Caco-2 (cell line): ENCODE measurements at places on chromosomes 7 and 10. TPM values are rescaled to one million over a fixed set of nuclear protein-coding genes. Genes with fewer than 3 reads are reported as not detected.
A peak's percentile ranks its signal among the peaks of the same experiment; 100 is the strongest.

DNA sequence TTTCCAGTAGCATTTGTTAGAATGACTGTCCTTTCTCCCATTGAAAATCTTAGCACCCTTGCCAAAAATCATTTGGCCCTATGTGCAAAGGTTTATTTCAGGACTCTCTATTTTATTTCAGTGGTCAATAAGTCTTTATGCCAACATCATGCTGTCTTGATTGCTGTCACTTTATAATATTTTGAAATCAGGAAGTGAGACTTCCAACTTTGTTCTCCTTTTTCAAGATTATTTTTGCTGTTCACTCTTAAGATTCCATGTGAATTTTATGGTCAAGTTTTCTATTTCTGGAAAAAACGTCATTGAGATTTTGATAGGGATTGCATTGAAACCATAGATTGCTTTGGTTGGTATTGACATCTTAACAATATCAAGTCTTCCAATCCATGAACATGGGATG lies 65.1 kb downstream of the PAXIP1 start:
- H3K4me3 ChIP-seq: no peak overlapping the region
- H3K27me3 ChIP-seq: no peaks in the 10 kb centered on the region
- H3K4me1 ChIP-seq: no peaks in the 10 kb centered on the region

DNA sequence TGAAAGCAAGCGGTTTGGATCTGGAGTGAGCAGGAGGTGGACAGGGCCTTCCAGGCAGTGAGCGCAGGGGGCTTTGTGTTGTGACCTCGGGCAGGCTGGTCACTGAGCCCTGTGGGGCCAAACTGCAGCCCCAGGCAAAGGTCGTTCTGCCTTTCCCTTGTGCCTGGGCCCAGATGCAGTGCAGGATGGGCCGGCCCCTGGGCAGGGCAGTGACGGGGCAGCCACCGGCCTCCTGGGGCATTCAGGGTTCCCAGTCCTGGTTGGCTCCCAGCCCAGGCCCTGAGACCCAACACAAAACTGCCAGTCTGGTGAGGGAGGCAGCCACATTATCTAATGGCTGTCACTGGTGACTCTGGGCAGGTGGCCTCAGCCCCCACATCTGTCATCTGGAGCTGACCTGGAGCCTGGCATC lies 7.1 kb downstream of the ARPC1B start:
- DNase-seq: no peak
- H3K27ac ChIP-seq: no peak overlapping the region
- peaks cover 3% of the 10 kb centered on the region; the same call in 1 of the 2 replicates for H3K4me1 ChIP-seq
- H3K36me3 ChIP-seq: no peaks in the 10 kb centered on the region; the same call in 1 of the 2 replicates
- H3K27me3 ChIP-seq: no peaks in the 10 kb centered on the region

DNA sequence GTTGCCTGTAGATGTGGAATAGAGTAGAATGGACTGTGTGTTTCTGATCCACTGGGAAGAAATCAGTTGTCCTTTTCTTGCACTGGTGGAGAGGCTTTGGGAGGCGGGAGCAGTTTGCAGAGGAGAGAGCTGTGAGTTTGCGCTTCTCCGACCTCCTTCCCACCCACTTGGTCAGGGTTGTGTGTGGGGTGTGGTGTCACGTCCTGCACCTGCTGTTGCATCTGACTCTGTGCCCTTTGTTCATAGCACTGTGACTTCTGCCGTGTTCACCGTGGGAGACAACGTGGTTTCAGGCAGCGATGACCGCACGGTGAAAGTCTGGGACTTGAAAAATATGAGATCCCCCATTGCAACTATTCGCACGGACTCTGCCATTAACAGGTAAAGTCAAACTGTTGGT lies 67.8 kb downstream of the WDR37 start:
- H3K27ac ChIP-seq: no peak overlapping the region
- H3K27me3 ChIP-seq: no peaks in the 10 kb centered on the region
- H3K4me1 ChIP-seq: no peaks in the 10 kb centered on the region
- H3K4me3 ChIP-seq: no peak overlapping the region
- DNase-seq: no peak

DNA sequence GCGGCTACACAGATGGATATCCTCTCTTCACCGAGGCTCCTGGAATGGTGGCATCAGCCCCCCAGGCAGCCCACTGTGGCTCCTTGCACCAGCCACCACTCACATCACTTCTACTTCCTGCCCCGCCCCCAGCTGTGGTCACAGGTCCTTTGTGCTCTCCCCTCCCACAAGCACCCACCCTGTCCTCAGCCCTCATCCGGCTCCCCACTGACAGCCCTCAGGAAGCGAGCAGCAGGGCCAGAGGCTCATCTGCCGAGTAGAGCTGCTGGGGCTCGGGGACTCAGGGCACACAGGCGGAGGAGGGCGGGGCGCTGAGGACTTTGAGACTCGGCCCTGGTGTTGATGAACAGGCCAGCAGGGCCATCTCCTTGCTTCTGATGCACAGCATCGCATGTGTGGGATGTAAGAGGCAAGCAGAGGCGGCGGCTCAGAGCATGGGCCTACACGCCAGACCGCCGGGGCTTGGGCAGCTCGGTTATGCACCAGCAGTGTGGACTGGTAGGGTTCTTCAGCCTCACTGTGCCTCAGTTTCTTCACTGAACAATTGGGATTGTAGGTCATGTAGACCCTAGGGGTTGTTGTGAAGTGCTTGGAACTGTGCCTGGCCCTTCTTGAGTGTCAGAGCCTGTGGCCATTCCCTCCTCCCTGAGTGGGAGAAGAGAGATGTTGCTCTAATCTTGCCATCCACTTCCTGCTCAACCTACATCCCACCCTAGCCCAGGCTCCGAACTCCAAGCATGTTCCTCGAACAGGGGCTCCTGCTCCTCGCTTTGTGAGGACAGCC lies at the start of gene PRF1:
PRF1 (minus strand) TSS at position 77 of the 784 bp plus-strand sequence. CDS start 1,839 bp downstream, outside the sequence.
- DNase-seq: no peak
- H3K27ac ChIP-seq: no peak within 1 kb of the TSS
- no peaks in the 10 kb centered on the region for H3K36me3 ChIP-seq

ELN gene
- not detected in 2 replicates for total RNA-seq

OR2A12 gene
- not detected in 2 replicates for total RNA-seq

TMEM273 gene
- not detected in 2 replicates for total RNA-seq

GRCh38 chr10:66877361-66877760 lies 48.5 kb upstream of the LRRTM3 start:
- H3K4me1 ChIP-seq: no peaks in the 10 kb centered on the region
- no peak for DNase-seq
- no peaks in the 10 kb centered on the region for H3K36me3 ChIP-seq
- H3K27ac ChIP-seq: no peak overlapping the region

- DNase-seq: no peak
- H3K36me3 ChIP-seq: no peaks in the 10 kb centered on the region
- H3K4me1 ChIP-seq: peaks cover 25% of the 10 kb centered on the region
Measured at GRCh38 chr10:76117949-76118348, 686.5 kb downstream of the LRMDA start.

GJD4 gene
- 0.18 TPM in 1 of 2 replicates, not detected in the other for total RNA-seq

HOXA7 gene
- 19.7 and 19.9 TPM in 2 replicates for total RNA-seq

- DNase-seq: no peak
- no peaks in the 10 kb centered on the region for H3K27me3 ChIP-seq
- H3K27ac ChIP-seq: no peak overlapping the region
- no peaks in the 10 kb centered on the region for H3K36me3 ChIP-seq
- H3K4me3 ChIP-seq: no peak overlapping the region
- H3K4me1 ChIP-seq: no peaks in the 10 kb centered on the region
Measured at GRCh38 chr7:120320218-120320961, 47.4 kb downstream of the KCND2 start.

- H3K27ac ChIP-seq: peak overlapping the region; percentile 60
- no peaks in the 10 kb centered on the region for H3K27me3 ChIP-seq
Measured at GRCh38 chr7:23759671-23760391, 49.8 kb downstream of the STK31 start.

CYP26C1 gene
- total RNA-seq: 0.09 and 0.16 TPM in 2 replicates

- no peak for DNase-seq
- peaks cover 56% of the 10 kb centered on the region for H3K4me1 ChIP-seq
- no peak overlapping the region for H3K4me3 ChIP-seq
- no peaks in the 10 kb centered on the region for H3K27me3 ChIP-seq
- no peak overlapping the region for H3K27ac ChIP-seq
Measured at GRCh38 chr7:130371046-130371445, 9.2 kb upstream of the CPA1 start.

RTKN2 gene
- total RNA-seq: 36.2 and 37.1 TPM in 2 replicates

- no peak for DNase-seq
- no peak overlapping the region for H3K27ac ChIP-seq
- H3K4me1 ChIP-seq: no peaks in the 10 kb centered on the region
- H3K36me3 ChIP-seq: no peaks in the 10 kb centered on the region
Measured at GRCh38 chr7:117231047-117231359, 91.9 kb downstream of the WNT2 start.

FAM25A gene
- total RNA-seq: not detected in 2 replicates

DNA sequence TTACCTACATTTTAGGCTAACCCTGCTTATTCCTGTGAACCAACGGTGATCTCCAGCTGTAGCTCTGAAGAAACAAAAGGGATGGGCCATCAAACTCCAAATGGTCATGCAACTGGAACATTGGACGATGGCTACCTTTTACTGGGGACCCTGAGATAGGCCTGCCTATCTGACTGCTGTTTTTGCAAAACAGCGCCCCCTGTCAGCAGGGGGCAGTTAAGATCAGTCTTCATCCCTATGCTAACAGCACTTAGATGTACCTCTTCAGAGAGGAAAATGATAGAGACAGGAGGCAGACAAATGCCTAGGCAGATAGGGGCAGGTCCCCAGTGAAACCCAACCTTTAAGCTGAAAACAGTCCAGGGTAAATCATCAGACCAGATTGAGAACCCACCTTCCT lies 1085.4 kb upstream of the SORCS1 start:
- H3K27me3 ChIP-seq: no peaks in the 10 kb centered on the region
- H3K4me3 ChIP-seq: no peak overlapping the region
- H3K4me1 ChIP-seq: no peaks in the 10 kb centered on the region
- no peak for DNase-seq
- H3K27ac ChIP-seq: no peak overlapping the region
- H3K36me3 ChIP-seq: no peaks in the 10 kb centered on the region

HIBADH gene
- 33.7 and 37.3 TPM in 2 replicates for total RNA-seq

DNA sequence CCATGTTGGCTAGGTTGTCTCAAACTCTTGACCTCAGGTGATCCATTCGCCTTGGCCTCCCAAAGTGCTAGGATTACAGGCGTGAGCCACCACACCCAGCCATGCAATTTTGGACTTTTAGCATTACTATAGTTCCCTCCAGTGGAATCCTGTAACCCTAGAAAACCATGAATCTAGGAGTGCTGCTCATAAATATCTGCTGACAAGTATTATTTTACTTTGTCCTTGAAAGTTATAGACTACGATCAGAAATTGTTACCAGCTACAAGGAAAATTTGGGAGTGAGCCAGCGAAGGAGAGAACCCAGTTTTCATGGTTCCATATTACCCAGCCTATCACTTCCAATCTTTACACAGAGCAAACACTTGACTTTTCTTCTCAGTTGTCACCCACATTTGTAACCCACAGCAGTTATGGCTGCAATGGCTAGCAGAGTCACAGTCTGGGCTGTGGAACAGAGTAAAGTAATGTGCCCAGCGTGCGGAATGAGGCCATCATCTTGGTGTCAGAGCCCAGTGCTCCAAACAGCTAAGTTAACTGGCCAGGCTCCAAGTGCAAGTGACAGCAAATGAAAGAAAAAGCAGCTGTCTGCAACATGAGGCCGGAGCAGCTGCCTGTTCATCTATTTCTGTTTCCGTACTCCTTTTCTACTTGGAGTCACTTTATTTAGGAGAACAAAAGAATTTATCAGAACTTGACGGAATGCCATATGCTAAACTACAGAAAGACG lies 29.9 kb downstream of the ZC3HC1 start:
- peaks cover 2% of the 10 kb centered on the region; the same call in 1 of the 2 replicates for H3K36me3 ChIP-seq
- no peak overlapping the region for H3K4me3 ChIP-seq
- no peaks in the 10 kb centered on the region; the same call in 1 of the 2 replicates for H3K4me1 ChIP-seq
- H3K27me3 ChIP-seq: no peaks in the 10 kb centered on the region

CDK6 gene
- total RNA-seq: 165 and 175 TPM in 2 replicates

DNA sequence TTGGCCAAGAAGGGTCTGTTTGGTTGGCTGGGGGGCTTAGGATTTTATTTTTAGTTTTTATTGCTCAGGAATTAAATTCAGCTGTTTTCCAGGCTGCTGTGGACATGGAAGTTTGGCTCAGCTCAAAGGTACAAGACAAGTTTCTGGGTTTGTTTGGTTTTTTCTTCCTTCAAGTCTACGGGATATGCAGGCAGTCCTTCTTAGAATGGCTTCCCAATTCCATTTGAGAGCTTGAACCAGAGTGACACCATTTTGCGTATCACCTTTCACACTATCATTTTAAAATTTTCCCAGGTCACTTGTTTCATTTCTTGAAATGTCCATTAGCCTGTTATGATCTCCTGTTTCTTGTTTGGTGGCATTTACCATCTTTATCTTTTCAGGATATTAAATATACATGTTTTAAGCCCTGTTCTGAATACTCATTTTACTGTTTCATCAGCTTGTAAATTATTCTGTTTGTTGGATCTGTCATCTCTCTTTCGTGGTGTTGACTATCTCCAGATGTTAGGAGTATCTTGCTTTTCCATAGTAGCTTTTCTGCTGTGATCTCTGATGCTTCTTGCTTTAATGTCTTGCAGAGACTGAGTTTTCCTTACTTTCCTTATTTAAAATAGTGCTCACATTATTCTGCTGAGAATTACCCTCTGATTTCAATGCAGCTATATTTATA lies 9.4 kb upstream of the TMEM168 start:
- H3K27ac ChIP-seq: no peak overlapping the region
- no peaks in the 10 kb centered on the region for H3K36me3 ChIP-seq
- no peaks in the 10 kb centered on the region; the same call in 1 of the 2 replicates for H3K4me1 ChIP-seq

- H3K36me3 ChIP-seq: no peaks in the 10 kb centered on the region
- no peak for DNase-seq
- H3K27me3 ChIP-seq: no peaks in the 10 kb centered on the region
- no peak overlapping the region for H3K27ac ChIP-seq
Measured at GRCh38 chr7:40805361-40805760, 670.6 kb downstream of the SUGCT start.
